ENCODE measurements at places on chromosomes 12 and 14. TPM values are rescaled to one million over a fixed set of nuclear protein-coding genes. Genes with fewer than 3 reads are reported as not detected.

Gene SOAT2
- not detected for total RNA-seq

DNA sequence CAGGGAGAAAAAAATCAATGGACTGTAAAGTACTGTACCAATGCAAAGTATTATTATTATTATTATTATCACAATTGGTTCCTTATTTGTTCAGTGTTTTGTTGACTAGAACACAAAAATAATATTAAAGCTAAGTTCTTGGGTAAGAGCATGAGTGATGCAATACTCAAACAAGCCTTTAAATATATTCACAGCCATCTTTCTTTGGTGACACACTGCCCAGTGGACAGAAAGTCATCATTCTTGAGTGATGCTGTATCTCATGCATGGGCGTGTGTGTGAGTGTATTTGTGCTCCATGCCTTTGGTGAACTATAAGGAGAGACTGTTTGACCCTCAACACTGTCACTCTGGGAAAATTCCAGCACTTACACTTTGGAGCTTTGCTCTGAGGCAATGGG is 93.6 kb downstream of the KCNK10 start:
- no peaks in the 10 kb centered on the region for H3K27me3 ChIP-seq
- H3K4me1 ChIP-seq: no peaks in the 10 kb centered on the region
- no peaks in the 10 kb centered on the region for H3K36me3 ChIP-seq

Gene TAS2R8
- total RNA-seq: not detected

DNA sequence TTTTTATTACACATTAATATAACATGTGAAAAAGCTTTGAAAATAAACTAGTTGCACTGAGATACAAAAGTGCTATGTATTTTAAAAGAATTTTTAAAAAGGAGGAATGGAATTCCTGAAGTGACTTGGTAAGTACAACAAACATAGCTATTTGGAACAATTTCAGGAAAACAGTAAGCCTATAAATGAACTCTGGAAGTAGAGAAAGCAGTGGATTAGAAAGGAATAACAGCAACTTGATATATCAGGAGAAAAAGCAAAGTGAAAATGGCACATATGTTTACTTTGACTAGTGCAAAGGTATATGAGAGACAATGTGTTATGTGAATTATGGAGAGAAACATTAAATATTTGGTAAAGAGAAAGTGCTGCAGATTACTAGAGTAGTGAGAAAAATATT is 811.7 kb downstream of the C12orf50 start:
- DNase-seq: peak; percentile 65
- no peaks in the 10 kb centered on the region for H3K36me3 ChIP-seq
- no peaks in the 10 kb centered on the region for H3K27me3 ChIP-seq
- H3K4me3 ChIP-seq: no peak overlapping the region

Gene CLEC6A
- total RNA-seq: not detected

Gene TOMM20L
- not detected for total RNA-seq

GRCh38 chr12:2052826-2053678 is at the start of gene CACNA1C:
CACNA1C (plus strand) TSS chr12:2052987; CDS start chr12:2053563, 576 bp downstream.
- H3K36me3 ChIP-seq: no peaks in the 10 kb centered on the region
- peak; percentile 64 for DNase-seq
- peak within 1 kb of the TSS; percentile 48 for H3K27ac ChIP-seq
- H3K27me3 ChIP-seq: peaks cover 10% of the 10 kb centered on the region
- peaks cover 4% of the 10 kb centered on the region for H3K4me1 ChIP-seq

Gene SETD1B
- total RNA-seq: 3.5 TPM

Gene NGB
- total RNA-seq: not detected

GRCh38 chr14:67766035-67766680 is 50.2 kb downstream of the ZFYVE26 start:
- no peaks in the 10 kb centered on the region for H3K4me1 ChIP-seq
- H3K36me3 ChIP-seq: peaks cover 6% of the 10 kb centered on the region
- no peak overlapping the region for H3K27ac ChIP-seq

Gene CISTR
- not detected for total RNA-seq

Gene EIF5
- total RNA-seq: 185 TPM

DNA sequence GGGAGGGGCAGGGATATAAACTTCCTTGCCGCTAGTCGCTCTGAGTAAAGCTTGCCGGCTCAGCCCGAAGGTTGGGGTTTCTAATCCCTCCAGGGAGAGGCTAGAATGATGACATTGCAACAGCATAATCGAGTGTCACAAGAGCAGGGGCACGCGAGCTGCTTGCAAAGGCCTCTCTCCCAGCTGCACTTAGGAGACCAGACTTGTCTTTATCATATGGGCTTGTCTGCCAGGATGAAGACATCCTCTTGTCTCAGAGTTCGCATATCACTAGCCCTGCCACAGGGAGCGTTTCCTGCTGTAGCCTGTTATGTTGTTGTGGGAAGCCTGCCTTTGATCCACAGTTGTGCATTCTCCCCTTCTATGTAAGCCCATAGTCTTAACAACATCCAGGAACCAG is 180.0 kb downstream of the ESR2 start:
- H3K36me3 ChIP-seq: no peaks in the 10 kb centered on the region
- H3K27me3 ChIP-seq: no peaks in the 10 kb centered on the region
- no peak overlapping the region for H3K27ac ChIP-seq
- no peak for DNase-seq
- H3K4me1 ChIP-seq: peaks cover 3% of the 10 kb centered on the region

Gene KRT78
- total RNA-seq: not detected

DNA sequence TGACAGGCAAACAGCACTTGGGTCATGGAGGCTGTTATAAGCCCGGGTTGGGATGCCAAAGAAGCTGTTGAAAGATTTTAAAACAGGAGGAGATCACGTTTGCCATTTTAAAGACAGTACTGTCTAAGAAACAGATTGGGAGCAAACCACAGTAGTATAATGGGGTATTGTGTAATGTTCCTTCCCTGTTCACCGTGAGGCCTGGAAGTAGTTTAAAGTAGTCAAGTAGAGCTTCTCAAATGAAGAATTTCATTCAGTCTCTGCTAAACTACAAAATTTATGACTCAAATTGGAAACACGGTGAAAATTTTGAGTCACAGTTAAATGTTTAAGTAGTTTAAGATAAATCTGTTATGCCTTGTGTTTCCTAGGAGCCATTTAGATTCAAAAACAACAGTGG is 35.8 kb downstream of the ATP2A2 start:
- H3K27ac ChIP-seq: peak overlapping the region; percentile 53
- H3K27me3 ChIP-seq: no peaks in the 10 kb centered on the region
- peak; percentile 76 for DNase-seq
- H3K4me1 ChIP-seq: peaks cover 15% of the 10 kb centered on the region

- H3K27me3 ChIP-seq: no peaks in the 10 kb centered on the region
- no peak overlapping the region for H3K27ac ChIP-seq
These were observed 12.6 kb upstream of the WNT5B start for GRCh38 chr12:1616233-1617066.

DNA sequence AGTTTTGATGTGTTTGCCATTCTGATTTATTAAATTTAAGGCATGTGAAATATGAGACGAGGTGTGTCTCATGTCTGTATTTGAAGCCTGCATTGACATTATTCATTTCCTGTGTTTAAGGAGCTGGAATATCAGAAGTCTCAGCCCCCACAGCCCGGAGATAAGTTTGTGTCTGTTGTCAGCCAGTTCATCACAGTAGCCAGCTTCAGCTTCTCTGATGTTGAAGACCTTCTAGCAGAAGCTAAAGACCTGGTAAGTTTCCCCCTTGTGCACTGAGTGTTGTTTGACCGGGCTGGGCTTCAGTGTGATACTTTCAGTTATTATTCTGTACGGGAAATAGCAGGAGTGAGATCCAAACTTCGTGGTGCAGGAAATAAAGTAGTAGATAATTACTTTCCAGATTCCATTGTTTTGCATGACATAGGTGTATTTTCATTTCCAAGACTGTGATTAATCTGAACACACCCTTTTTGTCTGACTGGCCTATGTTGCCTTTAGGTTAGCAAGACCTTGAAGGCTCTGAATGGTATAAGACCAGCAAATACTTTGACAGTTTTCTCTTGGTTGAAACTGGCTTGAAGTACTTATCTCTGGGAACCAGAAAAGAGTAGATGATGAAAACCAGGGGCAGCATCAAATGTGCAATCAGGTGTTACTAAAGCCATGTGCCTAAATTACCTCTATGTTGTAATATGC is 101.5 kb downstream of the GPR135 start:
- H3K4me1 ChIP-seq: peaks cover 6% of the 10 kb centered on the region
- H3K36me3 ChIP-seq: peaks cover 4% of the 10 kb centered on the region
- H3K27me3 ChIP-seq: no peaks in the 10 kb centered on the region
- no peak overlapping the region for H3K27ac ChIP-seq
- DNase-seq: peak; percentile 57

- no peaks in the 10 kb centered on the region for H3K4me1 ChIP-seq
- no peaks in the 10 kb centered on the region for H3K27me3 ChIP-seq
These were observed 2.1 kb downstream of the DAO start for GRCh38 chr12:108881953-108882352.

- no peak overlapping the region for H3K27ac ChIP-seq
- no peaks in the 10 kb centered on the region for H3K27me3 ChIP-seq
- DNase-seq: no peak
- H3K4me1 ChIP-seq: no peaks in the 10 kb centered on the region
- no peaks in the 10 kb centered on the region for H3K36me3 ChIP-seq
- no peak overlapping the region for H3K4me3 ChIP-seq
These were observed 33.7 kb upstream of the ACSS3 start for GRCh38 chr12:81043979-81044740.

DNA sequence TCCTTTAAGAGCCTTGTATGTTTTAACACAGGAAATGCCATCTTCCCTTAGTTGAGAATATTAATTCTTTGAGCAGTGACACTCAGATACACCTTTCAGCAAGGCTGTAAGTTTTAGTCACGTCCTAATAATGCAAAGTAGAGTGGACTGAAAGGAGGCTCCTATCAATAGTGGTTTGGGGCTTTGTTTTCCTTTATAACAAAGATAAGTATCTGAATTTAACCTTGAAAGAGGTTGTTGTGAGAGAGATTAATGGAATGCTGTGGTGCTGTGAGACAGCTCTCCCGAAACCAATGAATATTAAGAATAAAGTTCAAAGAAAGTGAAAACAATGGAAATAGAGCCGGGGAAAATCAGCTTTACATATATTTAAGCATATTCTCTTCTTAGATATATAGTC is 259.6 kb downstream of the ERC1 start:
- H3K27me3 ChIP-seq: no peaks in the 10 kb centered on the region
- H3K27ac ChIP-seq: no peak overlapping the region
- H3K4me1 ChIP-seq: no peaks in the 10 kb centered on the region
- H3K4me3 ChIP-seq: no peak overlapping the region
- no peak for DNase-seq

- peaks cover 8% of the 10 kb centered on the region for H3K27me3 ChIP-seq
- H3K4me1 ChIP-seq: no peaks in the 10 kb centered on the region
- H3K4me3 ChIP-seq: no peak overlapping the region
- DNase-seq: no peak
- H3K36me3 ChIP-seq: no peaks in the 10 kb centered on the region
- H3K27ac ChIP-seq: no peak overlapping the region
These were observed 26.5 kb downstream of the IL26 start for GRCh38 chr12:68199127-68199526.

- DNase-seq: no peak
- H3K4me1 ChIP-seq: no peaks in the 10 kb centered on the region
- no peak overlapping the region for H3K27ac ChIP-seq
- no peak overlapping the region for H3K4me3 ChIP-seq
These were observed 22.0 kb upstream of the TSPAN9 start for GRCh38 chr12:3055026-3055703.

- H3K4me3 ChIP-seq: no peak overlapping the region
- no peak for DNase-seq
- no peaks in the 10 kb centered on the region for H3K27me3 ChIP-seq
- no peak overlapping the region for H3K27ac ChIP-seq
These were observed 96.5 kb downstream of the LGMN start for GRCh38 chr14:92651758-92652406.

DNA sequence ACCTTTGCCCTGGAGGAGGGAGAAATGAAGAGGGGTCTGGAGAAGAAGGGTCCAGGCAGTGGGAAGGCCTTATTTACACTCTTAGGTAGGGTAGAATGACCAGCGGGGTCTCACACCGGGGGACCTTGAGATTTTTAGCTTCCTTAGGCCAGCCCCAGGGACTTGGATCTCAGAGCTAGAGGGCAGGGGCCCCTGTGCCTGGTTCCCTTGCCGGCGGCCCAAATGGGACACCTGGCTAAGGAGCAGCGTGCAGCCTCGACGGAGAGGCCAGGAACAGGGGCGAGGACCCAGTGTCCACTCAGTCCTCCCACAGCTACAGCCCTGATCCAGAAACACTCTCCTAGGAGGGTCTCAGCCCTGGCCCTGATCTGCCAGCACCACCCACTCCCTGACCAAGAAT is 41.8 kb downstream of the DIO3 start:
- no peak overlapping the region for H3K4me3 ChIP-seq
- H3K27ac ChIP-seq: no peak overlapping the region
- DNase-seq: no peak
- H3K36me3 ChIP-seq: no peaks in the 10 kb centered on the region
- H3K27me3 ChIP-seq: peaks cover 7% of the 10 kb centered on the region

GRCh38 chr14:60349663-60350365 is 100.8 kb downstream of the PPM1A start:
- DNase-seq: peak; percentile 34
- H3K4me3 ChIP-seq: no peak overlapping the region
- no peak overlapping the region for H3K27ac ChIP-seq
- no peaks in the 10 kb centered on the region for H3K36me3 ChIP-seq
- H3K4me1 ChIP-seq: no peaks in the 10 kb centered on the region

Gene LARP4
- total RNA-seq: 33.9 TPM

DNA sequence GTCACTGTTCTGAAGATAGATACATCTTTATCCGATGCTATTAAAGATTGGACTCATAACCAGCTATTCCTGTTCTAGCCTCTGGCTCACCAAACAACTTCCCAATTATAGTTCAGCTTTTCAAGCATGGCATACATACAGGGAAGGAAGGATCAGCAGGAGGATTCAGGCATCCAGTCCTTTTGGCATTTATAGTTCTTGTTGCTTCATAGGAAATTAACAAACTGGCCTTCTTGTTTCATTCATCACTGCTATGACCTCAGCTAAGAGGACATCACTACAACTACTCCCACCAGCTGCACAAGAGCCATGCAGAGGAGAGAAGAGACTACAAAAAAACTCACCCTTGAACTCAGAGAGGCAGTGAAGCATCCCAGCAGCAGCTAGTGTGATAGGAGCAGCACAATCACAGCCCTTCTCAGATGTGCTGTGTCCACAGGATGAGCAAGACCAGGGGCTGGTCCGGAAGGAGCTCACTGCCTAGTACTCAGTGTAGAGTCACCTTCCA is 100.5 kb downstream of the SPTSSA start:
- H3K4me3 ChIP-seq: no peak overlapping the region
- no peaks in the 10 kb centered on the region for H3K4me1 ChIP-seq
- H3K27me3 ChIP-seq: no peaks in the 10 kb centered on the region

Gene MYBPC1
- total RNA-seq: not detected

DNA sequence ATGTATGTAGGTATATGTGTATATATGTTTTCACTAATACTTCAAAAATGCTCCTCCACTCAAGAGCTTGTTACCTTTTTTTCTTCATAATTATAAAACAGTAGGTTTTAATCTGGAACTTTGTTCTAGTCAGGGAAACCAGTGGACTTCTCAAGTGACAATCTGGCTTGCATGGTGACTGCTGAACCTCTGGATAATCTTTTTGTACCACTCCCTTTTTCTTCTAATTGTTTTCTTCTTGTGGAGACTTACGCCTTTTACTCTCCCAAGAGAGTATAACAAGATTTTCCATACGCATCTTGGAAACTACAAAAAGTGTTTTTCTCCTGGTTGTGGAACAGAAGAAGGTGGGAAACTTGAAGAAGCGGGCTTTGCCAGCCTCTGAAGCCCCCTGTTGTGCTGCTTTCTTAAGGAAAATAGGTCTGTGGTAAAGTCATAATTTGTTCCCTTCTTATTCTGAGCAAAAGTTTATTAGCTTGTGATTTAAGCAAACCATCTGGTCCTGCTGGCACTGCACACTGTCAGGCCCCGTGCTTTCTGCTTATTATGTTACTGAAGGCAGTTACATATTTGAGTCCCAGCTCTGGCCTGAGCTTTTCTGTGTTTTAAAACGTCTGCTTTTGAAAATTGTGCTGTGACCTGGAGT is 291.8 kb downstream of the ERC1 start:
- H3K4me3 ChIP-seq: no peak overlapping the region
- H3K36me3 ChIP-seq: no peaks in the 10 kb centered on the region
- H3K27ac ChIP-seq: peak overlapping the region; percentile 58
- peak; percentile 81 for DNase-seq
- peaks cover 13% of the 10 kb centered on the region for H3K4me1 ChIP-seq
